ENCODE measurements at places on chromosomes 5 and 9.

GRCh38 chr5:56480705-56481427 is 247.7 kb upstream of the ANKRD55 start:
- DNase-seq, result no peak

GRCh38 chr5:94928891-94929290 is 310.4 kb downstream of the SLF1 start:
- DNase-seq, result no peak

DNA sequence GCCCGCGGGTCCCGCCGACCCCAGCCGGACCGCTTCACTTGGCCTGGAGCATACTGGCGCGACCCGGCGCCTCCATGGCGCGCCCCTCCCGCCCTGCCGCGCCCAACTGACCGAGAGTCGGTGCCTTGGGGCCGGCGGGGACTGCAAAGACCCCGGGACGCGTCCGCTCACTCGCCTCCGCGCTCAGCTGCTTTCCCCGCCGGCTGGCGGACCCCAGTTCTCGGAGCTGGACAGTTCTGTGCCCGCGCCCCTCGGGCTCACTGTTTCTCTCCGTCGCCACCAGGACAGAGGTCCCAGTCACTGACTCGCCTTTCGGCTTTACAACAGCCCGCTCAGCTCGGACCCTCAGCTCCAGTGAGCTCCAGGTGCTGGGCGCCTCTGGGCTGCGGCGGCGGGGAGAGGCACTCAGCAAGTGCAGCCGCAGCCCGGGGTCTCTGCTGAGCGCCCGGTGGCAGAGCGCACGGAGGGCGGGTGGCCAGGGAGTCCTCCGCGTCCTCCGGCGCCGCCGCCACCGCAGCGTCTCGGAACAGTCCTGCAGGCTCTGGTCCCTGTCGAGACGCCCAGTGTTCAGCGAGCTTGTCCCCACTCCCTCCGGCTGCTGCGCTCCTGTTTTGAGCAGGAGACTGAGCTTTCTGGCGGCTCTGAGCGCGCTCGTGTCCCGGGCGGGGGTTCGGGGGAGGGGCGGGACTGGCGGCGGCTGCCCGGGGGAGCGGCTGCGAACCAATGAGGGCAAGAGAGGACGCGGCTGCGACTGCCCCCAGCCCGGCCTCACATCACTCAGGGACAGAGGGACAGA is at the start of gene SMIM32:
Gene SMIM32, minus strand, starts transcription at position 637 of the 796 bp plus-strand sequence. CDS start 638 bp downstream, outside the sequence.
- DNase-seq, result no peak

DNA sequence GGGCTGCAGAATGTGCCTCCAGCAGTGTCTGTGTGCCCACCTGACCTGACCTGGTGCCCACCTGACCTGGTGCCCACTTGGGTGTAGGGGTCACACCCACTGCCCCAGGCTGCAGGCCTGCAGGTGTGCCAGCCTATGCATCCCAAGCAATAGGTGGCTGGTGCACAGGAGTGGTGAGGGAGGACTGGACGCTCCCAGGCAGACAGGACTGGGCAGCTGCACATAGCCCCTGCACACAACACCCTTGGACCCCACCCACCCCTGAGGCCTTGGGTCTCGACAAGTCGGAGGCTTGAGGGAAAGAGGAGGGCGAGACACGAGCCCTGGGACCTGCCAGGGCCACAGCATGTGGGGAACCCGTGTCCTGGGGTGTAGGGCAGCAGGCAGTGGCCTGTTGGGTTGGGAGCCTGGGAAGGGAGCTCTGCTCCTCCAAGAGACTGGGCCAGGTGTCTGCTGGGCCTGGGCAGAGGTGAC is 10.8 kb upstream of the NRARP start:
- no peak for DNase-seq

- no peak for DNase-seq
Observed at GRCh38 chr9:132946211-132946610, 1.8 kb upstream of the TSC1 start.

- no peak for DNase-seq
Observed at GRCh38 chr5:142219146-142219545, 105.7 kb downstream of the SPRY4 start.

DNA sequence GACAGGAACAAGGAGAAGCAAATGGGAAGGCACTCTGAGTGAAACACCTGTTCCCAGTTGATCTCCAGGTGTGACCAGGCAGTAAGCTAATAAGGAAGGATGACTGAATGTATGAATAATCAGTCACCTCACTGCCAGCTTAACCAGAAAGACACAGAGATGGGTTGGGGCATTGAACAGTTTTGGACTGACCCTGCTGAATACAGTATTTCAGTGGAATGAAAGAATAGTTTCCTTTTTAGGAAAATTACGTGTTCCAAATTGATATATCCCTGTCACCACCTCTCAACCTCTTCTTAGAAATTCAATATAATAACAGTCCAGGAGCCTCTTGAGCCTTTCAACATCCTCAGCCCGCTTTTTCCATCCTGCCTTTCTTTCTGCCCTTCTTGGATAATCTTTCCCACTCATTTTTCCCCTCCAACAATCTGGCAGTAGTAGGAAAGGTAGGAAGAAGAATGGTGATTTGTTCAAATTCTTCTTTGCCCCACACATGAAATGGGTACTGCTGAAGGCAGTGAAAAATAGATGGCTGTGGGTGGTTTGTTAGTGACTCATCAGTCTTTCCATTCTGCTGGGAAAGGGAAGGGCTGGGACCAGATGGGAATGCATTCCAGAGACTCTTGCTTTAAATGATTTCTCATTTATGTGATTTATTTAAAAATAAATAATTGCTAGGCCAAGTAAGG is 117.9 kb downstream of the ZSWIM6 start:
- no peak for DNase-seq

DNA sequence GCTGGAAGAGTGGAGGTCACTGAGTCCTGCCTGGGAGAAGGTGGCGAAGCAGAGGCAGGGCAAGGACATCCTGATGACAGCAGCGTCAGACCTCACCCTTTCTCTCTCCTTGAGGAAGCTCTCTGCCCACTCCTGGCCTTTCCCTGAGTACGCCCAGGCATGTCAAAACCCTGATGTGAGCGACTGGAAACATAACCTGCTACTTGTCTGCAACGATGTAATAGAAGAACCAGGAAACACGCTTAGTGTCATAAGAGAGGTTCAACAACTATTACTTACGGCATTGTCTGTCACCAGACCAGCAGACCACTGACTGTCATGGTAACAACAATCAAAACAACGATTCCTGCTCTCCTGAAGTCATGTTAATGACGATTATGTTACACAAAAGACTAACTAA is 152.4 kb downstream of the ACTL7B start:
- DNase-seq, result no peak

- no peak for DNase-seq
Observed at GRCh38 chr9:88681434-88681833, 146.5 kb downstream of the NXNL2 start.

DNA sequence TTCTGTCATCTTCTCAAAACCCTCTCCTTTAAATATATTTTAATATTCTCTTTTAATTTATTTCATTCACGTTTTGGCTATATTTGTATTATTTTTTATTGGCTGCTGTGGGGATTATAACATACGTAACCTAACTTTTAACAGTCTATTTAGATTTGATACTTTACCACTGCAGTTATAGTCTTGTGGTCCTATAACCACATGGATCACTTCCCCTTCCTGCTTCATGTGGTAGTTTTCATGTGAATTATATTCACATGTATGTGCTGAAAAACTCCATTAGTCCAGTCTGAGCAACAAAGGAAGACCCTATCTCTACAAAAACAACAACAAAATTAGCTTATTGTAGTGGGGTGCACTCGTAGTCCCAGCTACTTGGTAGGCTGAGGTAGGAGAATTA is 34.3 kb downstream of the CENPP start:
- DNase-seq, result no peak

- no peak for DNase-seq
Observed at GRCh38 chr9:30522486-30522885, 1862.0 kb upstream of the ACO1 start.

DNA sequence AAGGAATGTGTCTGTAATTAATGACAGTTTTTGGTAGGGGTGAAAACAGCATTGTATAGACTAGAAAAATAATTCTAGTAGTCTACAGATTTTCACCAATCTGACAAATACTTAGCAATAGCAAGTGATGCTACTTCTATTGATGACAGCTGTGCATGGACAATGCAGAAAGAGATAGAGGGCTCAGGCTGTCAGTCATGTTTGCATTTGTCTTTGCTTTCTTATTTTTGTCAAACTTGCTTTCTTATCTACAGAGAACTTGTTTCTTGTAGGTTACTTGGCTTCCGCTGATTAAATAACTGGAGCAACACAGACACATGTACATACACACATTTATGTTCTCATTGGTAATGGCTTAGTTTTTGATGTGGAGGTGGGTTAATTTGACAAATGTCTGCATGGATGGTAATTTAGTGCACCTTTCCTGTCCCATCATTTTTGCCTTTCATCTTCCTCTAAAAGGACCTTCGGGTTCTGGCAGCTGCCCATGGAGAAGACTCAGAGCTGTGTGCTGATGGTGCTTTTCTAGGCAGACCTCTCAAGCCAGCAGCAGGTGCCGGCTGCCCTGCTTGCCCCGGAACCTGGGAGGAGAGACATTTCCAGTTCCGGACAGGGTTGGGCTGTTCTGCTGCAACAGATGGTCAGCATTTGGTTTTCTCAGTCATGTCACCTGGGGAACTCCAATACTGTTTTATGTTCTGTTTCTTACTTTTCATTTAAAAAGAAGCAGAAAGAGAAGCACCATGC is 28.8 kb downstream of the CAMK4 start:
- DNase-seq, result peak; percentile 79
